ENCODE measurements at places on chromosomes 6 and 20.

GRCh38 chr6:105994118-105994590, 92.0 kb upstream of the PRDM1 start:
- peak; percentile 23 for DNase-seq

- DNase-seq: peak; percentile 66
Observed at GRCh38 chr6:33126101-33126714, 50.4 kb downstream of the HLA-DPB1 start.

DNA sequence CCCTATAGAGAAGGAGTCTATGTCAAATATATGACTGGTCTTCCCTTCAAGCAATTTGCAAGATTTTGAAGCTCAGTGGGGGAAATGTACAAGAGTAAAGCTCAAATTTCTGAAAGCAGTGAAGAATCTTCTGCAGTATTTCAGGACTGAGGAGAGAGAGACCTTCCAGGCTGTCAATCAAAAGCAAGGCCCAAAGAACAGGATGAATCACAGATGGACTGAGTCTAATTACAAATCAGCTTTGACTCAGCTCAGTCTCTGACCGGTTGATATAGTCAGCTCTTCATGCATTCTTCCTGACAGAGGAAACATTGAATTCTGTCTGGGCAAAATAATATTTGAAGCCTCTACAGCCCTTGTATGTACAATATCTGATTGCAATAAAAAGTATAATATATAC, 7.7 kb upstream of the HTR1B start:
- DNase-seq: no peak

- DNase-seq: no peak
Observed at GRCh38 chr6:53359843-53360092, 11.0 kb upstream of the ELOVL5 start.

- peak; percentile 42 for DNase-seq
Observed at GRCh38 chr6:132298344-132298949, 102.8 kb downstream of the MOXD1 start.

GRCh38 chr20:48858075-48858790, 30.4 kb upstream of the PREX1 start:
- no peak for DNase-seq

DNA sequence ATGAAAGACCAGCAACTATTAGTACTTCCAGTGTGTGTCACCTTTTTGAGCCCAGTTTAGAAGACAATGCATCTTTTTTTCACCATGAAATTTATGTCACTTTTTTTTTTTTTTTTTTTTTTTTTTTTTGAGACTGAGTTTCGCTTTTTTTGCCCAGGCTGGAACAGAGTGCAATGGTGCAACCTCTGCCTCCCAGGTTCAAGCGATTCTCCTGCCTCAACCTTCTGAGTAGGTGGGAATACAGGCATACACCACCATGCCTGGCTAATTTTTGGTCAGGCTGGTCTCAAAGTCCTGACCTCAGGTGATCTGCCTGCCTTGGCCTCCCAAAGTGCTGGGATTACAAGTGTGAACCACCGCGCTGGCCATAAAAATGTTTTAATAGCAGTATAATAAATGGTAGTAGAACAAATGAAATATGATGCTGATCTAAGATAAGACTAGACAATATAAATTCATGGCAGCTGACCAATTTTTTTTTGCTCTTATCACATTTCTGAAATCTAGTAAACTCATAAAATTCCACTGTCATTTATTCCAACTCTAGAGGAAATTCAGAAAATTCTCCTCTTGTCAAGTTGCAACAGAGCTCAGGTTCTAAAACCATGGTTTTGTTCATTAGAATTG, 21.3 kb downstream of the NHSL1 start:
- DNase-seq: no peak

GRCh38 chr6:29553268-29554057, 6.1 kb downstream of the UBD start:
- peak; percentile 73 for DNase-seq

DNA sequence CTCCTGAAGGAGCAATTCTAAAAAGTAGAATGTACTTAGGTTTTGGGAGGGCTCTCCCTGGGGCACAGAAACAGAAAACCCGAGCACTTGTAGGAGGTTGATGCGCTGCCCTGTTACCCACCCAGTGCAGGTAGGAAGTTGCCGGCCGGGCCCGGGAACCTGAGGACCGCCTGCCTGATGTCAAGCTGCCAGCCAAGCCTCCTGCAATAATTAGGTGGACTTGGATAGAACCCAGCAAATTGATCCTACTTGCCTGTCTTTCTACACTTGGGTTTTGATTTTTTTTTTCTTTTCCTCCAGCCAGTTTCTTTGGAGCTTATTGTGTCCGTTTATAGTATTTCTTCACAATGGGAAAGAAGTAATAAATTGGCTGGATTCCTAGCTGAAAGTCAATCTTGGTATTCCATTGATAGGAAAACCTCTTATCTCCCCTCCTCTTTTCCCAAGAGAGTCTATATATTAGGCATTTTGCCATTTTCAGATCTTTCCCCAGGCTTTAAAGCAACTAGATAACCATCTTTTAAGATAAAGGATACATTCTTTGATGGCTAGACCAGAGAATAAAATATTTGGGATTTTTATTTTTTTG, 78.3 kb upstream of the FYN start:
- DNase-seq: no peak

DNA sequence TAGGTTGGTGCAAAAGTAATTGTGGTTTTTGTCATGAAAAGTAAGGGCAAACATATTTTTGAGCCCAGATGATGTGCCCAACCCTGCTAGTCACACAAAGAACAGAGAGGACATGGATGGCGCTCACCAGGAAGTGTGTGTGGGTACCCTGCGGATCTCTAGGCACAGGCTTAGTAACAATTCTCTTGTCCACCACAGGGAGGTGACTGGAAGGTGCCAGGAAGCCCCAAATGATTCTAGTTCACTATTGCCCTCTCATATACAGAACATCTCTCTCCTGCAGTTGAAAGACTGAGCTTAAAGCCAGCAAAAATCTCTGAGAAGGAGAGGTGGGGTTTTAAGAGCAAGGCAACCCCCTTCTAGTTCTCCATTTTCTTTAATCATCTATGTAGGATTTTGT, 272.1 kb upstream of the TAB2 start:
- DNase-seq: no peak

DNA sequence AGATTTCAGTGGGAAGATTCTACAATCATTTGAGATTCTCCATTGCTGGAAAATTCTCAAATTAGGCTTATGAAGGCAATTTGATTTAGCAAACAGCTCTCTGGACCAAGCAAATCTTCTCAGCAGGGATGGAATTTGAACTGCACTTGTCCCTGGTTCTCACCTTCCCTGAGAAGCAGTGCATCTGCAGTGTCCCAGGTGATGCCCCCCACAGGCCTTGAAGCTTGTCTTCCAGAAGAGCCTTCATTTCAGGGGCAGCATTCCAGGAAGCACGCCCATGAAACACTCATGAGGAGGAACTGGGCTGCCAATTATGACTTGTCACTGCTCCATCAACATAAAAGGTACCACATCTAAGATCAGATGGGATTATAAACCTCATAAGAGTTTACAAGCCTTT, 82.8 kb upstream of the HDAC2 start:
- no peak for DNase-seq

DNA sequence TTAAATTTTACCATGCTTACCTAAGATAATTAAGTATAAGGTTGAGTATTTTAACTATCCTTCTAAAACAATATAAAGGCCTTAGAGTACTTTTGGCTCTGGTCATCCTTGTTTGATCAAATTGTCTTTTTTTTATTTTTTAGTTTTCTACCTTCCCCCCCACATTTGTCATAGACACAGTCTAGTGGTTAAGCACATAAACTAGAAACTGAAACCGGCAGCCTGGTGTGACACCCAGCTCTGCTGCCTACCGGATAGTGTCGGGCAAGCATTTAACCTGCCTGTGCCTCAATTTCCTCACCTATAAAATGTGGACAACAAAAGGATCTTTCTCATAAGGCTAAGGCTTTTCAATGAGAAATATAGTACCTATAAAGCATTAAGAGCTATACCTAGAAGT, 21.6 kb upstream of the TULP4 start:
- no peak for DNase-seq

DNA sequence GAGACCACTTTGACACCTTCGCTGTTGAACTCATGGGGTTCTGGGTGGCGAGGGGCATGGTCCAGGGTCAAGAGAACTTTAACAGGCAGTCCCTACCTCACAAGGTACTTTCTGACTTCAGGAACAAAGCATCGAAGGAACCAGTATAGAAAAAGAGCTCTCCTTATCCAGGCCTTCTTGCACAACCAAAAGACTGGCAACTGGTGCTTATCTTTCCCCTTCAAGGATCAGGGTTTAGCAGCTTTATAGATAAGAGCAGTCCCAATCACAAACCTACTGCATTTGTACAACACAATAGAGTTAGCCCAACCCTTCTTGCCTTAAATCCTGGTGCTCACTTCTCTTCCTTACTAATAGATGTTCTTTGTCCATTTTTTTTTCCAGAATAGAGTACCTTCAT, 116.3 kb downstream of the SNX5 start:
- no peak for DNase-seq

- DNase-seq: no peak
Observed at GRCh38 chr20:48822879-48823385, 4.9 kb downstream of the PREX1 start.

DNA sequence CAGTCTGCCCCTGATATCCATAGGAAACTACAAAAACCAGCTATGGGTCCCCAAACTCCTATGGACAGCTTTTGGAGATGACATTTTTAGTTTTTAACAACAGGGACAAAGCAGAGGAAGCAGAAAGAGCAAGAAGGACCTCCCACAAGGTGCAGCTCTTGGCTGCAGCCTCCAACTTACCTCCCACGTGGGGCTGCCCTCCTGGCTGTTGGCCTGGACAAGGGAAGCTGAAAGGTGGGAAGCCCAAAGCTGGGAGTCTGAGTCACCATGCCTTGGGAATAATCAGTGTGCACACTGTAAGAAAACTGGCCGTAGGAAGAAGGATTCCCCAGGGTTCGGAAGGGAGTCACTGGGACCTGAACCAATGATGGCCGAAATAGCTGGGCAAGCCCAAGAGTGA, 51.8 kb upstream of the PAX1 start:
- DNase-seq: no peak

GRCh38 chr6:105152880-105153279, 26.9 kb downstream of the POPDC3 start:
- no peak for DNase-seq

- no peak for DNase-seq
Observed at GRCh38 chr6:22141241-22141745, 155.5 kb downstream of the PRL start.

GRCh38 chr6:116624036-116624805, 7.9 kb downstream of the RSPH4A start:
- DNase-seq: no peak

- no peak for DNase-seq
Observed at GRCh38 chr6:35178932-35179832, 34.6 kb upstream of the SCUBE3 start.

DNA sequence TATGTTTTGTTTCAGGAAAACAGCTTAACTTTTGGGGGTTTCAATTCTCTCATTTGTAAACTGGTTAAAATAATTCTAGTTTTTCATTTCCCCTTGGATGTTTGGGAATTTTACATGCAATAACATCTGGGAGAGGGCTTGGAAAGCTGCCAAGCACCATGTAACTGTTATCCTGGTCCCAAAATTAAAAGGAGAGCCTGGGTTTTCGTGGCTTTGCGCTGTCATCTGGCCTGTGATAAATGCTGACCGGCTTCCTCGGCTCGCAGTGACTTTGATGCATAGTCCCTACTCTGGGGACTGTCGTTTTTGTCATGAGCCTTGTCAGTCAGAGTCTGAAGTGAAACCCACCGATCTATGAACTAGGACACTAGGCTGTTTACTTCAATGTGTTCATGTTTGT, 12.2 kb downstream of the SLC35F1 start:
- peak; percentile 21 for DNase-seq

GRCh38 chr20:17762243-17762872, 62.6 kb downstream of the BANF2 start:
- DNase-seq: no peak
